ENCODE measurements at places on chromosomes 7 and 10. TPM values are rescaled to one million over a fixed set of nuclear protein-coding genes. Genes with fewer than 3 reads are reported as not detected.

The BMPER gene
- 2.9 TPM for total RNA-seq

The RPP30 gene
- total RNA-seq = 94.6 TPM

The CLCN1 gene
- total RNA-seq = under 0.01 TPM

The BUD23 gene
- total RNA-seq = 30.2 TPM

The UPK3B gene
- not detected for total RNA-seq

The MGAM2 gene
- not detected for total RNA-seq

The CYP3A7 gene
- total RNA-seq = not detected

The NPS gene
- total RNA-seq = not detected

The ITGA8 gene
- 3.7 TPM for total RNA-seq

The MINPP1 gene
- 27.3 TPM for total RNA-seq

The TAS2R41 gene
- not detected for total RNA-seq

The ZNF722 gene
- not detected for total RNA-seq

The SUN3 gene
- not detected for total RNA-seq

The EVX1 gene
- not detected for total RNA-seq

The ITIH5 gene
- total RNA-seq = 14.7 TPM

The OR2A42 gene
- total RNA-seq = under 0.01 TPM

The SPDYE6 gene
- not detected for total RNA-seq

The ASAH2 gene
- 2.9 TPM for total RNA-seq

The NEUROG3 gene
- not detected for total RNA-seq

The MTPN gene
- total RNA-seq = 170 TPM

The SUFU gene
- total RNA-seq = 2.9 TPM

The CYP26C1 gene
- total RNA-seq = under 0.01 TPM

The RNF148 gene
- 0.41 TPM for total RNA-seq

The TMEM130 gene
- total RNA-seq = 4.9 TPM

The PLCE1 gene
- total RNA-seq = 4.9 TPM

The COL17A1 gene
- under 0.01 TPM for total RNA-seq

The SPDYE11 gene
- under 0.01 TPM for total RNA-seq

The ZDHHC6 gene
- 31.0 TPM for total RNA-seq

The CPVL gene
- total RNA-seq = 54.6 TPM

The PRRT4 gene
- total RNA-seq = 3.3 TPM

The CUZD1 gene
- total RNA-seq = 0.41 TPM

The PDE6C gene
- total RNA-seq = not detected

The GJD4 gene
- not detected for total RNA-seq

The DRGX gene
- total RNA-seq = not detected

The UCMA gene
- total RNA-seq = not detected

The LRRD1 gene
- 1.2 TPM for total RNA-seq

The SLC12A9 gene
- total RNA-seq = 18.3 TPM

The CHAT gene
- not detected for total RNA-seq

The PDK4 gene
- 2.9 TPM for total RNA-seq

The FMC1 gene
- 15.1 TPM for total RNA-seq

The HYAL4 gene
- not detected for total RNA-seq

The AKR1D1 gene
- not detected for total RNA-seq

The GIMAP1 gene
- 0.82 TPM for total RNA-seq
